ENCODE measurements at places on chromosomes 5 and 9.

GRCh38 chr5:73818357-73818756 is 192.4 kb downstream of the ARHGEF28 start:
- no peak for DNase-seq

DNA sequence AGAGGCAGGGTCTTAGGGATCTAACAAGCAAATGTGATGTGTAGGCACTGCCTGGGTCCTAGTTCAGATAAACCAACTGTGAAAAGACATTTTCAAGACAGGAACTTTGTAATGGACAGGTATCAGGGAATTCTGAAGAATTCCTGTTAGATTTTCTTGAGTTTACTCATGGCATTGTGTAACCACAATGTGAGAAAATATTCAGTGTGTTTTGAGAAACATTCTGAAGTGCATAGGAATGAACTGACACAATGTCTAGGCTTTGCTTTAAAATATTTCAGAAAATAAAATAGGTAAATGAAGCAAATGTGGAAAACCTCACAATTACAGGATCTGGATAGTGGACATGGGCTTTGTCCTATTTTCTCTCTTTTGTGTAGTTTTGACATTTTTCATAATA is 15.2 kb upstream of the AFAP1L1 start:
- no peak for DNase-seq

GRCh38 chr9:87793292-87793691 is 67.4 kb downstream of the CTSL start:
- no peak for DNase-seq

GRCh38 chr5:144122081-144122480 is 48.4 kb downstream of the YIPF5 start:
- no peak for DNase-seq

Data from GM12892 (cell line).